ENCODE measurements at places on chromosomes 5 and 9. TPM values are rescaled to one million over a fixed set of nuclear protein-coding genes. Genes with fewer than 3 reads are reported as not detected.

Gene UBAC1
- 34.2 TPM for total RNA-seq

Gene C1QTNF3
- total RNA-seq = 12.7 TPM

- no peak for DNase-seq
Observed at GRCh38 chr9:114746591-114747346, 59.1 kb downstream of the TNFSF15 start.

DNA sequence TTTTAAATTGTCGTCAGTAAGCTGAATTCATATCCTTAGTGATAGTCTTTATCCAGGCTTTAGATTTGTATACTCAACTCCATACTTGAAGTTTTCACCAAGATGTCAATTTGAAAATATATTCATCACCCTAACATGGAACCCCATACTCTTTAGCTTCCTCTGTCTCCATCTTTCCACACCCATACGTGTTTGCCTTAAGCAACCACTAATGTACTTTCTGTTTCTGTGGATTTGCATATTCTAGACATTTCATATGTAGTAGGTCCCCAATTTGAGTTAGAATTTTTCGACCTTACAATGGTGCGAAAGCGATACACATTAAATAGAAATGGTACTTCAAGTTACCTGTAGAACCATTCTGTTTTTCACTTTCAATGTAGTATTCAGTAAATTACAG is 65.2 kb downstream of the NSD1 start:
- DNase-seq = no peak

DNA sequence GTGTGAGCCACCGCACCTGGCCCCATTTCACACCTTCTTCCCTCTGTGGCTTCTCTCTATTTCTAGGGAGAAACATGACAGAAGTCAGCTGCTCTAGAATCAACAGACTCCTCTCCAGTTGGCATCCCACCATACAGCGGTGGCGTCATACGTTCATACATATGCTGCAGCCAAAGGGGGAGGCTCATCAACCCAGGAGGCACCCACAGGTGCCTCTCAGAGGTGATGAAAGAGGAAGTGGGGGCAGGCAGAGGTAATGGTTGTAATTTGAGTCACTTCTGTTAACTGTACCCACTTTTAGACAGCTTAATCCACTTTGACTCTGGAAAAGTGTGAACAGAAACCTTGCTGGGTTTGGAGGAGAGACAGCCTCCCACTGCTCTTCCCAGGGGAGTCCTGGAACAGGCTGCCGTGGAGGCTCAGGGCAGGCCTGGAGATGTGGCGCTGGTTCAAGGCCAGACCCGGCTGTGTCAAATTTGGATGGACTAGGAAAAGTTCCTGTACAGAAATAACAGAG is 47.3 kb upstream of the SUB1 start:
- DNase-seq = no peak

Gene STK10
- total RNA-seq = 41.9 TPM

DNA sequence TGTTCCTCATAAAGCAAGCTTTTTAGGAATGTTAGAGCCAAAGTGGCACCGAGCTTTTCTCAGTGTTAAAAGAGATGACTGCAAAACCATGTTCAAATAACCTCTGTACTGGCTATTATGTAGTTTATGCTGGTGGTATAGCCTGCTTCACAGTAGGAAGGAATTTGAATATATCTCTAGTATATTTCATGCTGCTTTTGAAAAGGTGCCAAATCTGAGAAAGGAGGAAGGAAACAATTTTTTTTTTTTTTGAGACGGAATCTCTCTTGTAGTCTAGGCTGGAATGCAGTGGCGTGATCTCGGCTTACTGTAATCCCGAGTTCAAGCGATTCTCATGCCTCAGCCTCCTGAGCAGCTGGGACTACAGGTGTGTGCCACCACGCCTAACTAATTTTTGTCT is 13.5 kb downstream of the CREBRF start:
- DNase-seq = no peak

Gene PKD2L2
- not detected for total RNA-seq

Gene SELENOP
- total RNA-seq = 87.8 TPM

Gene CD74
- 1,068 TPM for total RNA-seq

DNA sequence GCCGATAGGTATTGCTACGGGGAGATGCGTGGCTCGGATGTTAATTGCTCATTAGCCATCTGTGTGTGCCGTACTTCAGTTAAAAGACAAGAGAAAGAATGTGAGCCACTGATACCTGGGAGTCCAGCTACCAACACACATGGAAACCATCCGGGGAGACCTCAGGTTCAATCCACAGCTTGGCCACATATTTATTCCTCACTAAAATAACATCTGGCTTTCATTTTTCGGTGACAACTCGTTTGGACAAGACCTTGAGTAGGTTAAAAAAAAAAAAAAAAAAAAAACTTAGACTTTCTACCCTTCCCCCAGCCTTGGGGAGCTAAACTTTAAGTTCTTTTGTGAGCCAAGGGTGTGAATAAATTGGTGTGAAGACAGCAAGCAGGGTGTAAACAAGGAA is 84.1 kb downstream of the SLIT3 start:
- DNase-seq = no peak

DNA sequence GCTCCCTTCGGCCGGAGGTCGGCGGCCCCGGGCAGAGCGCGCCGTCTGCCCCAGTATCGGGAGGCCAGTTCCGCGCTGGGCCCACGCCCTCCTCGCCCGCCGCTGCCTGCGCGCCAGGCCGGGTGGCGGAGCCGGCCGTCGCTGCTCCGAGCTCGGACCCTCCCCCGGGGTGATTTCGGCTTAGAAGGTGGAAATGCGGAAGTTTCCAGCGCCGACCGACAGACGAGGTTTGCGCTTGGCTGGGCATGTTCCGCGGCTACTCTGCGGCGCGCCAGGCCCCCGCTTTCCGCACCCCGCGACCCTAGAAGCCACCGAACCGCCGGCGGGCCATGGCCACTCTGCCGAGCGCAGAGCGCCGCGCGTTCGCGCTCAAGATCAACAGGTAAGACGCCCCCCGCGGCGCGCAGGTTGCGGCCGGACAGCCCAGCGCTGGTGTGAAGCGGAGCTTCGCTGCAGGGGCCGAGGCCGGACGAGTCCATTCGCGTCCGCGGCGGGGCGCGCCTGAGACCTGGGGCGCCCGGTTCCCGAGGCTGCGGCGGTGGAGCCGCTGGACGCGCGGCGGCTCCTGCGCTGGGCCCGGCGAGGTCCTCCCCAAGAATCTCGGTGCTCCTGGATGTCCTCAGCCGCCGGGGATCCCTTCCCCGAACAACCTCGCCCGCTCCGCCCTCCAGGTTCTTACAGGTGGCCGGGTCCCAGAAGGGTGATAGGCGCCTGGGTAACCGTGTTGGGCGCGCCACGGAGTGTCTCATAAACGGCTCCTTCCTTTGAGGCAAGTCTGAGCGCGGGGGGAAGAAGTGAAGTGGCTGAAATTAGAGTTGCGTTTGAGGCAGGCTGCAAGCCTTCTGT is at the start of gene DOCK8:
TSS of gene DOCK8 (plus strand) at position 218 of the 846 bp plus-strand sequence. CDS start at position 330, 112 bp downstream.
- DNase-seq = peak; percentile 72

DNA sequence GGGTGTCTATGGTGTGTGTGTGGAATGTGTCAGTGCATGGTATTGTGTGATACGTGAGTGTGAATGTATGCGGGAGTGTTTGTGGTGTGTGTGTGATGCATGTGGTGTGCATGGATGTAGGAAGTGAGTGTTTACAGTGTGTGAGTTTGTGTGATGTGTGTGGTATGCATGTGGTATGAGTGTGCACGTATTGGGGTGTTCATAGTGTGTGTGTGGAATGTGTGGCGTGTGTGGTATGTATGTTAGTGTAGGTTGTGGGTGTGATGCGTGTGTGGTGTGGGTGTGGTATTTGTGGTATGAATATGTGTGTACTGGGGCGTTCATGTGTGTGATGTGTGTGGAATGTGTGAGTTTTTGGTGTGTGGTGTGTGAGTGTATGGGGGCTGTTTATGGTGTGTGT is 40.1 kb upstream of the BICD2 start:
- DNase-seq = no peak

Gene QRFP
- not detected for total RNA-seq

- DNase-seq = peak; percentile 55
Observed at GRCh38 chr5:123671042-123671441, 159.1 kb downstream of the CSNK1G3 start.

Gene NME5
- total RNA-seq = 11.1 TPM

Gene ARID3C
- not detected for total RNA-seq

Gene AQP3
- 203 TPM for total RNA-seq

DNA sequence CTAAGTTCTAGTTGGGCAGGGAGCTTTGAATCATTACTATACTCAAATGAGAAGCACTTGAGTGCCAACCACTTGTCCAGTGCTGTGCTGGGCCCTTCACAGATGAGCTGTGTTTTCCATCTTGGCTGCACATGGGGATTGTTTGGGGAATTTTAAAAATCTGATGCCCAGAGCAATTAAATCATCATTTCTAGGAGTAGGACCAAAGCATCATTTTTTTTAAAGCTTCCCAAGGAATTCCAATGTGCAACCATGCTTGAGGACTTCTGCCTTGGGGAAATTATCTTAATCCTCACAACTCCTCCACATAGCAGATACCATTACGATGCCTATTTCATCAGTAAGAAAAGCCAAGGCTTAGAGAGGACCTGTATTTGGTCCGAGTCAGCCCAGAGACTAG is 131.4 kb downstream of the TMEM174 start:
- DNase-seq = no peak

DNA sequence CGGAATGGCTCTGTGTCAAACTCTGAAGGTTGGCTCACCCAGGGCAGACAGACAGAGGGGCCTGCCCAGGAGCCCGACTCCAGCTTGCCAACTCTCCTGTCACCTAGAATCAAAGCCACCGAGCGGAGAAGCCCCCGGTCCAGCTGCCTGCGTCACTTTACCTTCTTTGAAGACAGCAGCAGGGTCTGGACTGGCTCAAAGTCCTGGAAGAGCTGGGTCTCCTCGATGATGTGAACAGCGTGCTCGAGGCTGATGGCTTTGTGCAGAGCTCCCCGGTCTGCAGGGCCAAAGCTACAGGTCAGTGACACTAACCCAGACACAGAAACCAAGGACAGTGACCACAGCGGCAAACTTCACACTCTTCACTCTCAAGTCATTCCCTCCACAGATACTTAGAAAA is 67.9 kb downstream of the SECISBP2 start:
- DNase-seq = no peak

DNA sequence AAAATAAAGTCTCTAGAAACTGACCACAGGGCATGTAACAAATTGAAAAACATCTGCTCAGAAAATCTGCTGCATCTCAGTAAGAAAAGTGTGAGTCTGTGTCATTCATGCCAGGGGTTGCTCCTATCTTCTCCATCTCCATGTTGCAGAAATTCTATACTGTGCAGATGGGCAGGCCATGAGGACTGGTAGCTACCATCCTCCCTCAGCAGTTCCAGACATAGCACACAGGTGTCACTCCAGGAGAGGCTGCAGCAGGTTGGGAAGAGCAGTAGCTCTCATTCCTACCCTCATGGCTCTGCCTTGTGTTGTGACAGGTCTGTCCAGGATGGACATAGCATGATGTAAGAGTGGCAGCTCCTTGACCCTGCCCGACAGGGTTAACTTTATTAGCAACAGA is 173.4 kb downstream of the NDUFS4 start:
- DNase-seq = no peak

DNA sequence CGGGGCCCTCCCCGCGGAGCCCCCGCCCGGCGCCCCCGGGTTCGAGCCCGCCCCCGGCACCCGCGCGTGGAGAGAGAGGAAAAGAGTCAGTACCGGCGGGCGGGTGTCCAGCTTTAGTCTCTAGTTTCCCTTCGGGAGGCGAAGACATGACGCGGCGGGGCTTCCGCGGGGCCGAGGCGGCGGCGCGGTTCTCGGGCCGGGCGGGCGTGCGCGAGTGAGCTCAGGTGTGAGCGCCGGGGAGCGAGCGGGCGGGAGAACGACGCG is 181 bp downstream of the DAP start:
- DNase-seq = no peak

Gene IFNE
- total RNA-seq = 5.4 TPM

DNA sequence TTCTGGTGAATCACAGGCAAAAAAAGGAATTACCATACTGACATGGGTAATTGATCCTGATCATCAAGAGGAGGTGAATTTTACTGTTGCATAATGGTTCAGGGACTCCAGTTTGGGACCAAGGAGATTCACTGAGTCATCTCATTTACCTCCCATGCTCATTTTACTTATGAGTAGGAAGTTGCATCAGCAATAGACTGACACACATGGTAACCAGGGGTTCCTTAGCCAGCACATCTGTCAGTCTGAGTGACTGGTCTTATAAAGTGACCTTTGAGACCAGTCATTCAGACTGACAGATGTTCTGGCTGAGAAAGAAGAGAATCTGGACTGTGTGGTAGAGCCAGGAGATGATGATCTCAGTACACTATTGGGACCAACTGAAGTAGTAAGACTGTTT is 384.6 kb upstream of the CD180 start:
- no peak for DNase-seq

Gene GABBR2
- total RNA-seq = 12.2 TPM

Gene SWI5
- total RNA-seq = 21.9 TPM

DNA sequence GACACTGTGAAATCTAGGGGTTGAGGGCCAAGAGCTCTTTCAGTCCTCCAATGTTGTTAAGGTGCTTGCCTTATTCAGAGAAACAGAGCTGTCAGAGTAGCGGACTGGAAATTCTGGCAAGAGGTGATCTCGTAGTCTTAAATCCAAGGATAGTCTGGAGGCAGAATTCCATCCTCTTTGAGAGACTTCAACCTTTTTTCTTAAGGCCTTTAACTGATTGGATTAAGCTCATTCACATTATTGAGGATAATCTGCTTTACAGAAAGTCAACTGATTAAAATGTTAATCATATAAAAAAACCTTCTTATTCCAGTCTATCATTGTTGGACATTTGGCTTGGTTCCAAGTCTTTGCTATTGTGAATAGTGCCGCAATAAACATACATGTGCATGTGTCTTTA is 243.1 kb upstream of the COX7C start:
- DNase-seq = no peak

DNA sequence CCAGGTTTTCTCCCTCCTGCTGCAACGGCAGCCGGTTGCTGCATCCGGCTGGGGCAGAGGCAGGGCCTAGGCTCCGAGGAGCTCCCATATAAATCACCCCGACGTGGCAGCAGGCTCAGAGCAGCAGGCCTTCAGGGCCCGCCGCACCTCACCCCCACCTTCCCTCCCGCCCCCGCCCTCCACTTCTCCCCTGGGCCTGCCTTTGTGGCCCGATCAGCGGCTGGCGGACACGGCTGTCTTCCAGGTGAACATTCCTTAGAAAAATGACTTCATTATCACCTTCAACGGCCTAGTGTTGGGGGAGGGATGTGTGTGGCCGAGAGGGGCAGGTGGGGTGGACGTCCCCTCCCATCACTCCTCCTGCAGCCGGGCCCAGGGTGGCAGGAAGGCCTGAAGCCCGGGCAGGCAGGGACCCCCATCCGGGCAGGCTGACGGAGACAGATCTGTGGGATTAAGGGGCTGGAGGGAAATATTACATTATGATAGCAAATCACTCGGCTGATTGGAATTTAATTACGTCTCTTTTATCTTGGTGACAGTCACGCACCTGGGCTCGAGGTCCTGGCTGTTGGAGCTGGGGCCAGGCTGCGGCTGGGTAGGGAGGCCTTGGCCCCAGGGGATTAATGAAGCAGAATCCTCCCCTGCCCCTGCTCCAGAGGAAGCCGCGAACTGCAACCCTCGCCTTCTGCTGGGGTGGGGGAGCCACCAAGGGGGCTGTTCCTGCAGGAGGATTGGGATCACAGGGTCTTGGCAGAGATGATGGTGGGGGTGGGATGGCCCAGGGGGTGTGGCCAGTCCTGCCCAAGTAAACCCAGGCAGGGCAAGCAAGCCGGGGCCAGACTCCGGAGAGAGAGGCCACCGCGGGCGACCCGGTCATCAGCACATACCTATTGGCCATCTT is 38.4 kb upstream of the RXRA start:
- no peak for DNase-seq

- no peak for DNase-seq
Observed at GRCh38 chr9:122382901-122383850, 12.4 kb downstream of the PTGS1 start.
